Suppressor macrophage treated with lipopolysaccharide for 4 hours (primary cell): ENCODE measurements at places on chromosomes 7 and 10.

DNA sequence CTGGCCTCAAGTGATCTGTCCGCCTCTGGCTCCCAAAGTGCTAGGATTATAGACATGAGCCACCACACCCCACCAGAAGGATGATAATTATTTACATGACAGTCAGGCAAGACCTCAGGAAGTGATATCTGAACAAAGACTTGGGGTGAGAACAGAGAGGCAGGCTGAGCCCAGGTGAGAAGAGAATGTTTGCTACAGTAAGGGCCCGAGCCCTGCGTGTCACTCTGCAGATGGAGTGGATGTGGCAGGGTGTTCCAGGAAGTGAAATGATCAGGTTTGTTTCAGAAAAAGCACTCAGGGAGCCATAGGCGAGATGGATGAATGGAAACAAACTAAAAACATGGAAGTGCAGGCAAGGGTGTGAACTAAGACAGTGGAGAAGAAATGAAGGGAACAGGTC lies 22.2 kb downstream of the SFMBT2 start:
- no peak for DNase-seq

GRCh38 chr7:23334482-23335056 lies 35.4 kb downstream of the MALSU1 start:
- no peak for DNase-seq

DNA sequence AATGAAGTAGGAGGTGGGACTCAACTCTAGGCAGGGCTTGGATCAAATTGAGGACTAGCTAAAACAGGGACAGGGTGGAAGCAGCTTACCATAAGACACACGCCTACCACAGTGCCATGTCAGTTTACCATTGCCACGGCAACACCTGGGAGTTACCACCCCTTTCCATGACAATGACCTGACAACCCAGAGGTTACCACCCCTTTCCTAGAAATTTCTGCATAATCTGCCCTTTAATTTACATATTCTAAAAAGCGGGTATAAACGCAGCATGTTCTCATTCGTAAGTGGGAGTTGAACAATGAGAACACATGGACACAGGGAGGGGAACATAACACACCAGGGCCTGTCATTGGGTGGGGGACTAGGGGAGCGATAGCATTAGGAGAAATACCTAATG lies 72.7 kb downstream of the GCC1 start:
- DNase-seq, result no peak

DNA sequence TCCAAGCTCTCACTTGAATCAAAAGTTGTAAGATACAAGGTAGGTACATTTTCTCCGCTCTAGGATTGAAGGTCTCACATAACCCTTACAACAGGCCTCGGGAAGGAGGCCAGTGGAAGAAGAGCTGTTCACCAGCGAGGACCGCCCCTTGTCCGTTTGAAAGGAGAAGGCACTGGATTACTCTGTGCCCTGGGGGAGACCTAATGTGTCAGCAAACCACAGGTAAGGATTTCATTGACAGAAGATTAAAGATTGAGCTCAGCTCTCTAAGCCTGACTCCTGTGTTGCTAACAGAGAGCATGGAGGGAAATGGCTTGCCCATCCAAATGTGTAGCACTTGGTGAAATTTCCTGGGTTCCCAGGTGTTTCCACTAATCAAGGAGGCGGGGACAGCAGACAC lies 81.2 kb downstream of the SLC16A9 start:
- DNase-seq, result no peak

DNA sequence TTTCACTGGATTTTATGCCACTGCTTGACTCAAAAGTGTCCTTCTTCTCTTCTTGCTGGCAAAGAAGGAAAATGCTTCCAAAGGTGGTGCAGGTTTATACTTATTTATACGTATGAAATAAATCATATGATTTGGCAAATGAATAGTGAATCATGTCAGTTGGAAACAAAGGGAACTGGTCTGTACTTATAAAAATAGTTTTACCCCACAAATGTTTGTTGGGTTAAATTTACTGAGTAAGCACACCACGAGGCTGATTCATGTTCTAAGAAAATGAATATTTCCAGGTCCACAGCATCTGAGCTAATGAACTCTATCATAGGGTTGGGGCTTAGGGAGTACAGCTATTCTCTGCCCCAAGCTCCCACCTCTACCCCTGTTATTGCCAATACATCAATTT lies 232.2 kb downstream of the TRIL start:
- peak; percentile 8 for DNase-seq

GRCh38 chr7:114959931-114960330 lies 38.0 kb downstream of the MDFIC start:
- peak; percentile 28 for DNase-seq

DNA sequence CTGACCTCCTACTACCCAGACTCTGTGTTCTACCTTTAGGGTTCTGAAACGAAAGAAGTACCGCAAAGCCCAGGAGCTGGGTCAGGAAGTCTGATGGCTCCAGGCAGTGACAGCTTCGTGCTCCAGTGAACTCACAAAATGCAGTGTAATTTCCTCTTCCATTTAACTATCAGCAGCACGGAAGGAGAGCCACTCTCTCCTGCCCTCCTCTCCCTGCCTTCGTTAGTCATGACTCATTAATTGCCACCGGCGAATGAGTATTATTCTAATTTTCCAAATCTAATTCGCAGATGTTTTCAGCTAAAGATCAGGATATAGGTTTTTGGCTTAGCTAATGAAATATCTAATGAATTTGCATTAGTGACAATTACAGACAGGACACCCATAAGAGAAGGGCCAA lies 1262.0 kb downstream of the TYW1 start:
- no peak for DNase-seq

- peak; percentile 61 for DNase-seq
These were observed 554 bp downstream of the FRA10AC1 start for GRCh38 chr10:93701866-93702209.

- no peak for DNase-seq
These were observed 352.6 kb upstream of the ZMIZ1 start for GRCh38 chr10:78716043-78716660.

DNA sequence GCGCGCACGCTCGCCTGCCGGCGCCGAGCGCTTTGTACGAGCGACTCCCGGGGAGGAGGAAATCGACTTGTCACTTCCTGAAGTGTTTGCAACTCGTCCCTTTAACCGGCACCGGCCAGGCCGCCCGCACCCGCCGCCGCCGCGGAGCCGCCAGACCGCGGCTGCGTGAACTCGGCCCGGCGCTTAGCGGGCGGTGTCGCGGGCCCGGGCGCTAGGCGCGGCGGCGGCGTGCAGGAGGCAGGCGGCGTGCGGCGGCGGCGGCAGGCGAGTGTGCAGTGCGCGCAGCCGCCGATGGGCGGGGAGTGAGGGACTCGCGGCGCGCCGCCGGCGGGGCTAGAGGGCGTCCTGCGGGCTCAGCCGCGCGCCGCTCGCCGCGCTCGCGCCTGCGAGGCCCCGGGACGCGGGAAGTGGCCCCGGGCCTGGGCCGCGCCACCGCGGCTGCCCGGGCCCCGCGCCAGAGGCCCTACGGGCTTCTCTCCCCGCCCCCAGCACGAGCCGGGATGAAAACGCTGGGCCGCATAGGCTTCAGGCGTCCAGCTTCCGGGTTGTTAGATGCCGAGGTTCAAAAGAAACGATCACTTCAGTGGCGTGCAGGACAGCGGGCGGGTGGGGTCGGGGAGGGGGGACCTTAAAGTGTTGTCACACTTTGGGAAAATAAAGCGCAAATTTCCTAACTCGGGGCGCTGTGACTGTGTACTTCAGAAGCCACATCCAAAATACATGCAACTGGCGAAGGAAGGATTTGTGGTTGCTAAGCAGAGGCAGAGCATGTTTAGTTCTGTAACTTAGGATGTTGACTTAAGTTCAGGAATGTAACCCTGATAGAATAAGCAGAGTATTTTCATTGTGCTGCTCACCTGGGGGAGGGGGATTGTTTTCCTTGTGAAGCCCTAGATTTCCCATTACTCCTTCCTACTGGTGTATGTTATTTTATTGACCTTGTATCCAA lies at the start of gene FAM53B:
FAM53B (minus strand) TSS at position 277 of the 949 bp plus-strand sequence. CDS start 37,665 bp downstream, outside the sequence.
- DNase-seq, result peak; percentile 91

- no peak for DNase-seq
These were observed 20.8 kb downstream of the GPNMB start for GRCh38 chr7:23267357-23267756.

- peak; percentile 12 for DNase-seq
These were observed 25.0 kb upstream of the C1GALT1 start for GRCh38 chr7:7157177-7157886.

GRCh38 chr7:105972276-105972675 lies 9.2 kb downstream of the CDHR3 start:
- no peak for DNase-seq

- no peak for DNase-seq
These were observed 80.3 kb upstream of the RHOBTB1 start for GRCh38 chr10:61024151-61024855.

GRCh38 chr7:122770686-122771335 lies 68.1 kb upstream of the RNF148 start:
- DNase-seq, result no peak

- DNase-seq, result no peak
These were observed 94.9 kb upstream of the ZNF438 start for GRCh38 chr10:31126593-31126992.

DNA sequence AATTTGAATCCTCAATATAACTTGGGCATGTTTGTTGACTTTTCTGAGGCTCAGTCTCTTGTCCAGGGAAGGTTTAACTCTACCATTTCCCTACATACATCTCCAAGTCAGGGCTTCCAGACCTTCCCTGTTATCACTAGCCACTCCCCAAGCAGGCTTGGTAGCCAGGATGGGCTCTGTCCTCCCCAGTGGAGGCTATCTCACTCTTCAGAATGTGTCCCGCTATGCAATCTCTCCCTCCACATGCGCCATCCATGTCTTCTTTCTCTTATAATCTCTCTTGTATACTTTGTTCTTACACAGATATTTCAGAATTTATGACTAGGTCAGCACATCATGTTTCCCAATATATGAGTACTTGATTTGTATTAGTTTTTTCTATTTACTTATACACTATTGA lies 310.4 kb downstream of the HGF start:
- no peak for DNase-seq

- DNase-seq, result no peak
These were observed 608.8 kb downstream of the PARD3 start for GRCh38 chr10:34206078-34206934.
